Central memory CD4-positive, alpha-beta T cell (primary cell): ENCODE measurements at places on chromosomes 1 and 21.

GRCh38 chr1:72636631-72637030 is 354.3 kb upstream of the NEGR1 start:
- DNase-seq: no peak

DNA sequence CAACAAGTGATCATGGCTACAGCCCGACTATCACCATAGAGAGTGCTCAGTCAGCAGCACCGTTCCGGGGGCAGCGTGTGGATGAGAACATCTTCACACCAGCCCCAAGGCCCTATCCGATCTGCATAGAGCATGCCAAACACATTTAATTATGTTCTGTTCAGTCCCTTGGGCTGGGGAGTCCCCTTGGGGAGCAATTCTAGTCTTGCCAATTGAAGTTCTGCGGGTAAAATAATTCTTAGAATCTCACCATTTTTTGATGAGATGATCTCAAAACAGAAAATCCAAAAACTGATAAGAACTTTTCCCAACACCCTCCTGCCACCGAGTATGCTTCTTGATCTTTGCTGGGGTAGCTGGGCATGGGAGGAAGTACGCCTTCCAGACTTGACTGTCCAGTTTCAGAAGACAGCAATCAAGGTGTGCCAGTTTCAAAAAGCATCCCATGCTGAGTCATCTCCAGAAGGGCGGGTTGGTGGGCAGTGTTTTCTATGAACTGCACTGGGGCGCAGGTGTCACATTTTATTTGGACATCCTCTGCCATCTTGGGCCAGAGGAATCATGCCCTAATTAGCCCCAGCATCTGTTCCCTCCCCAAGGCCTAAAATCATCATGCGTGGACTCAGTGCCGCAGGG is 20.8 kb upstream of the PTPRF start:
- no peak for DNase-seq

DNA sequence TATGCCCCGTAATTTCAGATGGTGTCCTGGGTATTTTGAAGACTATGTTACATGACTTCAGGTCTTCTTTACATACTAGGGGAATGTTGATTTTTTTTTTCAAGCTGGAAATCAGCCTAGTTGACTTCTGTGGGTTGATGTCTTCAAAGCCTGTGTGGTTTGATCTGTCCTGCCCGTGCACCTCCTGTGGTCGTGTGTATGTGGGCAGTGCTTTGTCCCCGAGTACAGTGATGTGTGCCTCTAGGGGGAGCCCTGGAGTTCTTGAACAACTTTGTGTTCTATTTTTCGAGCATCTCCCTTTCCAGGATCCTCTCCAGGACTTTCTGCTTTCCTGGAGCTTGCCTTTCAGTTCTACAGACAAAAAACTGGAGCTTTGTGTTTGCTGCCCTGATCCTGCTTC is 28.9 kb downstream of the OBSCN start:
- no peak for DNase-seq

DNA sequence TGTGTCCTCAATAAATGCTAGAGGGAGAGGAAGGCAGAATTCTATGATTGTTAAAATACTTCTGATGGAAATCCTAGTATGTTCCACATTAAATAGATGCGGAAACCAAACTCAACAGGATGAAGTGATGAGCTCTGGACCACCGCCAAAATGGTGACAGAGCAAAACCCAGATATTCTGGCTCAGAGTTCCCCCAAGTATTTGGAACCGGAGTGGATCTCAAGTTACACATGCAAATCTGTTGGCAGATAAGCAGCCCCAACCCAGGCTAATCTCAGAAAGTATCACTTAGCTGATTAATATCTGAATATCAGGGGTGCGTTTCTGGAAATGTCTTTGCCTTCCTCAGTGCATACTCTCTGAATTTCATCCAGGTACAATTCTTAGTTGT is 17.4 kb upstream of the GRHL3 start:
- no peak for DNase-seq

DNA sequence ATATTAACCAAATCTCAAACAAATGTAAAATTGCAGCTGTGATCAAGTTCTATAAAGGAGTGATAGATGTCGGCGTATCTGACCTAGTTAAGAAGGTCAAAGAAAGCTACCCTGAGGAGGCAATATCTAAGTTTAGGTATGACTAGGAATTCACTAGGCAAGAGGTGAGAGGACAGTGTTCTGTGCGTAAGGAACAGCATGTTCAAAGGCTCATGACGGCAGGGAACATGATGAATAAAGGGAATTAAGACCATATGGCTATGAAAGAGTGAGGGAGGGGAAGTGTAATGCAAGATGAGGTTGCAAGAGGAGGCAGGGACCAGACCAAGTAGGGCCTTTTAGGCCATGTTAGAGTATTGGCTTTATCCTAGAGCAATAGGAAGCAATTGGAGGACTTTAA is 8.6 kb downstream of the LIX1L start:
- no peak for DNase-seq

DNA sequence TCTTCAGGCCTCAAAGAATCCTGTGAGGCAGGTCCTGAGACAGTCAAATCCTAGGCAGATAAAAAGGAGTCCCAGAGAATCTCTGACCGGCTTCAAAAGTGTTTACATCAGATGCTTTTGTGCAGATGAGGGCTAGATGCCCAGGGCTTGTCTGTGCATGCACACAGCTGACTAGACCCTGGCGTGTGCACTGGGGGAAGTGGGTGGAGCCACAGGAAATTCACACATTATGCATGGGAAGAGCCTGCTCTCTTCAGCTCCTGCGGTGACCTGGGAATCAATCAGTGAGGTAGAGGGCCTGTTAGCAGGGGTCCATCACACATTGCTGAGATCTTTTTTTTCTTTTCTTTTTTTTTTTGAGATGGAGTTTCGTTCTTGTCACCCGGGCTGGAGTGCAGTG is 36.6 kb upstream of the NHLH2 start:
- DNase-seq: no peak

- DNase-seq: no peak
Measured at GRCh38 chr1:17251701-17252376, 2.9 kb downstream of the PADI3 start.

DNA sequence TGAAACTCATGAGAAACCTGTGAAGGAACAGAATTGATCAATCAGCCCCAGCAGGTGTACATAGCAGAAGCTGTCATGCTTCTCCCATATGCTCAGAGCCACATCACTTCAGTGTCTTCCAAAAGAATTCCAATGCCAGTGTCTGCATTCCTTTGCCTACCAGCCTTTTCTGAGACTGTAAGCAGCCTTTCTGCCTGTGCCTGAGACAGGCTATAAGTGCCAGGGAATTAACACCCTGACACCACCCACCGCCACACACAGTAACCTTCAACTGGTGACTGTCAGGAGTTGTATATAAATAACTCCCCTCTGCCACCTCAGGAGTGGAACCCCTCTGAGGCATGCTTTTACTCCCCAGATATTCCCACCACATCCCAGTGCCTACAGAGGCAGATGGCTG is 38.1 kb upstream of the SLAMF9 start:
- DNase-seq: no peak

- no peak for DNase-seq
Measured at GRCh38 chr1:59135761-59136255, 161.1 kb upstream of the FGGY start.

- no peak for DNase-seq
Measured at GRCh38 chr1:206722751-206723461, 38.2 kb downstream of the MAPKAPK2 start.

GRCh38 chr1:107683191-107683657 is 281.8 kb downstream of the VAV3 start:
- no peak for DNase-seq

GRCh38 chr1:70411360-70411844 is 334 bp downstream of the CTH start:
- no peak for DNase-seq

GRCh38 chr1:9120312-9120958 is 8.5 kb downstream of the GPR157 start:
- no peak for DNase-seq

DNA sequence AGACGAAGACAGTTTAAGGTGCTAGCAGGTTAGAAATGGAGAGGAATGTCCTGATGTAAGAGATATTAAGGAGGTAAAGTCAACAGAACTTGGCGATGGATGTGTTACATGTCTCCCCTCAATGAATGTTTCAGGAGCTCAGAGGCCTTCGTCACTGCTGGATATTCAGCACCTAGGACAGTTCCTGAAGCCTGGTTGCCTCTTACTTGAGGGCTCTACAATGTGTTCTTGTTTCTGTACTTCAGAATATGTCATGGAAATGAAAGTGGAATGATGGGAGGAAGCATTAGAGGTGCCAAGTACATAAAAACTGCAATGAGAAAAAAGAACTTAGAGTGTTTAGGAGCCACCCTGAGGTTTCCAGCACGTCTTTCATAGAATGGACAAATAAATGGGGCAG is 17.7 kb downstream of the TNR start:
- DNase-seq: no peak

DNA sequence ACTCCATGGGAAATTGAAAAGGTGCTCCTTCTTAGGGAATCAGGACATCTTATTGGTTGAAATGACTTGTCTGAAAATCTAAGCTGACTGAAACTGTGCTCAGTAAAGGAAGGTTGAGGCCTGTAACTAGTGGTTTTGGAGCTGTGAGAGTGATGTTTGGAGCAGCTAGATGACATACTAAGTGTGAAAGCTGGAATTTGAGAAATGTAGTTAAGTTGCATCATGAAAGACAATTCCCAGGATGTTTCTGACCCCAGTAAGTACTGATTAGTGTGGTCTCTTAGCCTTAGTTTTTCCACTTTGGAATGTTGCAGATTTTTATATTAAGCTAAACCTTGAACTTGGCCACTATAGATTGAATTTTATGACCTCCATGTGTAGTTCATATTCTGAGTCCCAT is 154.9 kb downstream of the PAPPA2 start:
- no peak for DNase-seq

- peak; percentile 69 for DNase-seq
Measured at GRCh38 chr1:89633248-89633799, 404 bp downstream of the LRRC8C start.

- no peak for DNase-seq
Measured at GRCh38 chr1:205538235-205538840, 33.9 kb downstream of the CDK18 start.

DNA sequence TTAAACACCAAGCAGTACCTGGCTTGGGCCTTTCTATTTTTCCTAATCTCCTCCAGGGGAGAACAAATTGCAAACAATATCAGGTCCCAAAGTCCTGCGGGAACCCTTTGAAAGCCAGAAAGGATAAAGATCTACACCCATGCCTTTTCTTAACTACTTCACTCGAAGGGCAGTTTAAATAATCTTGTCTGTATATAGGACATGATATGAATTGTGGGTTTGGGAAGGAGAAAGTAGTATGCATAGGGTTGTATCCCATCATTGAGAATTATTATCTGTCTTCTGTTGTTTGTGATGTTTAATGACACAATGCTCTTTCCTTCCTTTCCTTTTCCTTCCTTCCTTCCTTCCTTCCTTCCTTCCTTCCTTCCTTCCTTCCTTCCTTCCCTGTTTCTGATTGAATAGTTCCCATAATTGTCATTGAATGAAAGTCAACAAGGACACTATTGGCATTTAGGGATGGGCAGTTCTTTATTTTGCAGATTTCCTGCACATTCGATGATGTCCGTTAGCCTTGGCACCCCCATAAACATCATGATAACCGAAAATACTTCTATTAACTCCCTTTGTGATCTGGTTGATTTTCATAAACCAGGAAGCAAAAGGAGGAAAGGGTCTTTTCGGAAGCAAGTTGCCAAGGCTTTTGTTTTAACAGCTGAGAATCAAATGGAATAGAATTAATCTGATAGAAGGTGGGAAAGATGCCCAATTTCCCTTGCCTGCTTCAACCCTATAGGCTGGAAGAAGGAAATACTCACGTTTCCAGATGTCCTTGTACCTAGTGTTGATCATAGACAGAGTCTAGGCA is 141.3 kb downstream of the ATG4C start:
- no peak for DNase-seq

GRCh38 chr1:183025782-183026774 is 2.9 kb downstream of the LAMC1 start:
- no peak for DNase-seq

GRCh38 chr1:163604896-163605295 is 283.1 kb downstream of the NUF2 start:
- no peak for DNase-seq

GRCh38 chr1:94580367-94581115 is 39.0 kb upstream of the F3 start:
- no peak for DNase-seq

DNA sequence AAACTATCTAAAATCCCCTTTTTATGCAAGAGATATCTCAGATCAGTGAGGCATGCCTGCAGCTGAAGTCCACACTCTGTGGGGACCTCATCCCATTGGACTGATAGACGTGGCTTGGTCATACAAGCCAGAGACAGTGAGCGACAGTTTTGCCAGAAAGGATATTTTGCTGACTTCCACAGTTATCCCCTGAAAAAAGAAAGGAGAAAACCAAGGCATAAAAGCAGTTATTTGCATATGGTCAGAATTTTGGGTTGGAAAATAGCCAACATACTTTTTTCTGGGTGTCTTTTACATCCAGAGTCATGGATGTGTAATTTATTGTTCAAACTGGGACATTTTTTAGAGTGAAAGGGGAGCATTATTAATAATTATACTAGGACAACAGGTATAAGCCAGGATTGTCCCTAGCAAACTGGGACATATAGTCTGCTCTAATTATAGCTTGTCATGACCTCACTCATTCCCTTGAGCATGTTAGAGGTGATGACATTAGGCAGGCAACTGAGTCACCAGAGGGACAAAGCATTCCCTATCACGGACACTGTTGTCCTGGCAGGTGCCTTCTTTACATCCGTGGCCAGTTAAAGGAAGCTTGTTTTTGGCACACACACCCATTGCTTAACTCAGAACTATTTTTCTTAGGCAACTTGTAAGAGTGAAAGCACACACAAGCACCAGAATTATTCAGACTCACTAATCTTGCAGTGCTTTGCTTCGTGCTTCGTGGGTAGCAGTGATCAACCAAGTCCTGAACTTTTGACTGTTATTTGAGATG is 65.5 kb downstream of the PRRX1 start:
- no peak for DNase-seq

GRCh38 chr1:152148981-152149380 is 10.0 kb downstream of the RPTN start:
- no peak for DNase-seq

GRCh38 chr1:178238722-178239510 is 145.0 kb downstream of the RASAL2 start:
- DNase-seq: no peak
